KG1 (cell line): ENCODE measurements at places on chromosomes 2 and 18.

GRCh38 chr2:56410140-56410539 lies 226.3 kb downstream of the CCDC85A start:
- DNase-seq = no peak

DNA sequence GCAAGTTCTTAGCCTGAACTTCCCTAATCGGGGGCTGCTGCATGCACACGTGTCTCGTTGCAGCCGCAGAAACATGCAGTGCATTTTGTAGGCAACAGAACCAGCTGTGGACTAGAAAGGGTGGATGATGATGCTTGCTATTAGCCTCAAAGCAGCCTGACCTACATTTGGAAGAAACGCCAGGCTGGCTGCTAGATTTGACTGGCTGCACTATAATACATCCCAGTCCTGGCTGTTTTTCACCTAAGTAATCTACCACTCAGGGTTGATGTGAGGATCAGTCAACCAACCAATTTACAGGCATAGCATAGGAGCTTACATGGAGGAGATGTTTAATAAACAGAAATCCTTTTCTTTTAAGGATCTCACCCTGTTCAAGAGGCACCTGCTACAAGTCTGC lies 56.4 kb upstream of the SPP2 start:
- DNase-seq = no peak

GRCh38 chr2:83584672-83585071 lies 874.4 kb downstream of the SUCLG1 start:
- no peak for DNase-seq

- DNase-seq = no peak
Observed at GRCh38 chr18:9104244-9104901, 1.9 kb downstream of the NDUFV2 start.

DNA sequence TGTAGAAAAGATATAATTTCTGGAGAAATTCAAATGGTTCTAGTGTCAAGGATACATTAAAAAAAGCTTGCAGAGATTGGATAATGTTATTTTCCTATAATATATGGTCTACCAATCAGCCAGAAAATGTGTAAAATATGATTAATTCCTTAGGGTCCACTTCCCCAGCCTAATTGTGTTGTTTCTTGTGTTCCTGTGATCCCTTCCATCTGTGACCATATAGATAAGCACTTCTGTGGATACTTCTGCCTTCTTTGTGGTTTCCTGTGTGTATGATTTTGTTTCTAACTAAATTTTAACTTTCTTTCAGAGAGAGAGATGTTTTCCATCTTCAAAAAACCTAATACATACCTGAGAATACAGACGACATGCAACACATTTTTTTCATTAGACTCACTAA lies 367.1 kb upstream of the PIK3C3 start:
- no peak for DNase-seq

DNA sequence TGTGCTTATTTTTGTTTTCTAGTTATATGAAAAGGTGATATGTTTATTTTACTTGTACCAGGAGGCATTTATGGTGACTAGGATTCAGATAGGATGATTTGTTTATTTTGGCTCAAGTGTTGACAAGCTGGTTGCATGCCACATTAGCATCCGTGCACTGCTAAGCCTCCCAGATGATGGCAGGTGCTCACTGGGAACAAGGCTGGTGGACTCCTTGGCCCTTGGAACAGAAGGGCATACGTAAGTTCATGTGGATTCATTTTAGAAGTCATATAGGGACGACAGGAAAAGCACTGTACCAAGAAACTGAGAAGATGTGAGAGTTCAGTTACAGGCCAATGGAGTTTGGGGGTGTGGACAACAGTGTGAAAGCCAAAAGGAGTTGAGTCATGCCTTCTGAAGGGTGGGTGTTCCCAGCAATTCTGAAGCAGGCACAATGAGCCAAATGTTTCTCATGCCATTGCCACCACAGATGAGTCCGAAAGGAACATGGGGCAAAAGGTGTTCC lies 166.2 kb downstream of the PHLPP1 start:
- no peak for DNase-seq
